ENCODE measurements at places on chromosomes 5 and 9.
A peak's percentile ranks its signal among the peaks of the same experiment; 100 is the strongest.

- DNase-seq, result no peak
Observed at GRCh38 chr9:5388026-5388819, 48.5 kb upstream of the RLN1 start.

- no peak for DNase-seq
Observed at GRCh38 chr9:123447934-123448646, 92.1 kb downstream of the CRB2 start.

GRCh38 chr5:39355324-39355723, 9.0 kb downstream of the C9 start:
- no peak for DNase-seq

DNA sequence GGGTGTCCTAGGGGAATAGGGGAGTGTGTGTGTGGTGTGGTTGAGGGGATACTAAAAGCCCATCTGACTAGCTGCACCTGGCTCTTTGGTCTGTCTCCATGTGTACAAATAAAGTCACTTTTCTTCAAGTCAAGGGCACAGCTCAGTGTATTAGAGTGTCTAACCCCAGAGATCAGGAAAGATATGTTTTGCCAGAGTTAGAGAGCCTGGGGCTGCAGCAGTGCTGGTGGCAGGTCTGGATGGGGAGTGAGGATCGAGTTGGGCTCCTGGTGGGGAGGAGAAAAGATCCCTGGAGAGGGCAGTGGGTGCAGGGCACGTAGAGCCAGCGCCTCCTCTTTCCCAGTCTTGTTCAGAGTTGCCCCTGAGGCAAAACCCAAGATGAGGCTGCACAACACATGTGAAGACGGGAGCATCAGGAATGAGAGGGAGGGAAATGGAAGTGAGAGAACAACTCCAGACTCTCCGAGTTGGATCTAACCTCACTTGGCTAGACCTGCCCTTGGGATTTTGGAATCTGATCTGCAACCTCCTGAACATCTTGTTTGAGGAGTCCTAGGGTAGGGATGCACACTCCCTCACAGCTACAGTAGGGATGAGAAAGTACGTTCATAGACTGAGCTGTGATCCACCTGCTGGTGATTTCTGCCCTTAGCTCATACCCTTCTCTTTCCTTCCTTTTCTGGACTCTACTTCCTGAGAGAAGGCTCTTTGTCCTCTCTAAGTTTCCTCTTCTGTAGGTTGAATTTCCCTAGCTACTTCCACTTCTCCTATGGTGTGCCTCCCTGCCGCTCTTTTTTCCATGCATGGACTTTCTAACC, 309.9 kb downstream of the ZSWIM6 start:
- DNase-seq, result no peak

DNA sequence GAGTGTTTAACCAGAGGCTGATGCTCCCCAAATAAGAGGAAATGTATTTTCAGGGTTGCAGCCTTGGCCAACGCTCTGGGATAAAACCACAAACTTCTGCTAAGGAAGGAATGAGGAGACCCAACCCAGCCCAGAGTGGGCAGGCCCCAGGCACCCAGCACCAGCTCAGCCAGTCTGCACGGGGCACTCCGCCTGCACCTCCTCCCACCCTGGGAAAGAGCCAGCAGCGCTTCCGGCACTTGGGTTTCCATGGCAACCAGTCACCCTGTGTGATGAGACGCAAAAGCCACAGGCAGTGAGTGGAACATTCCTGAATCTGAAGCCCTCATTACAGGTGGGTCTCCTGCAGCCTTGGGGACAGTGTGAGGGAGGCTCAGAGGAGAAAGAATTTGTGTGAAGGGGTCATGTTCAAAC, 85.2 kb upstream of the ZBTB43 start:
- DNase-seq, result peak; percentile 70

DNA sequence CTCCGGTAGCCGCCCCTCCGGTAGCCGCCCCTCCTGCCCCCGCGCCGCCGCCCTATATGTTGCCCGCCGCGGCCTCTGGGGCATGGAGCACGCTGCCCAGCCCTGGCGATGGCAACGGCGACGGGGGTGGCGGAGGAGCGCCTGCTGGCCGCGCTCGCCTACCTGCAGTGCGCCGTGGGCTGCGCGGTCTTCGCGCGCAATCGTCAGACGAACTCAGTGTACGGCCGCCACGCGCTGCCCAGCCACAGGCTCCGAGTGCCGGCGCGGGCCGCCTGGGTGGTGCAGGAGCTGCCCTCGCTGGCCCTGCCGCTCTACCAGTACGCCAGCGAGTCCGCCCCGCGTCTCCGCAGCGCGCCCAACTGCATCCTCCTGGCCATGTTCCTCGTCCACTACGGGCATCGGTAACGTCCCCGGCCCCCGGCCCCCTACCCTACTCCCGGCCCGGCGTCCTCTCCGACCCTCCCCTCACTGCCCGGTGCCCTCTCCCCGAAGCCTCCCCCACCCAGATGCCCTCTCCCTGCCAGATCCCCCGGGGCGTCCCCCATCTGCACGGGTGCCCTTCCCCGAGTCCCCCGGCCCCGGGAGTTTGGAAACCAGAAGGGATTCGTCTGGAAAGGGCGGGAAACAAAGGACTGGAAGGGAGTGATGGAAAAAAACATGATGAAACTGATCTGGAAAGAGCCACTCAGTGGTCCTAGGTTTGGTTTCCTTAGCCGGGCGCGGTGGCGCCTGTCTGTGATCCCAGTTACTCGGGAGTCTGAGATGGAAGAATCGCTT, 417 bp downstream of the SRD5A1 start:
- DNase-seq, result no peak

DNA sequence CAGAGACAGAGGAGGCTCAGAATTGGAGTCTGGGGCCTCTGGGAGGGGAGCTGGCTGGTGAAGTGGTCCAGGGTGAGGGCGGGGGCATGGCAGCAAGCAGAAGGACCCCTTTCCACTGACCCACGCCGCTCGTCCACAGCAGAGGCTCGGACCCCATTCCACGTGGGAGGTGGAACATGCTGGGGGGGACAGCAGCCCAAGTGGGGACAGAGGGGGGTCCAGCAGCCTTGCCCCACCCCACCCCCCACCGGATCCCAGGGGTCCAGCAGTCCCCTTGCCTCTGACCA, 25.4 kb upstream of the NKD2 start:
- DNase-seq, result no peak

DNA sequence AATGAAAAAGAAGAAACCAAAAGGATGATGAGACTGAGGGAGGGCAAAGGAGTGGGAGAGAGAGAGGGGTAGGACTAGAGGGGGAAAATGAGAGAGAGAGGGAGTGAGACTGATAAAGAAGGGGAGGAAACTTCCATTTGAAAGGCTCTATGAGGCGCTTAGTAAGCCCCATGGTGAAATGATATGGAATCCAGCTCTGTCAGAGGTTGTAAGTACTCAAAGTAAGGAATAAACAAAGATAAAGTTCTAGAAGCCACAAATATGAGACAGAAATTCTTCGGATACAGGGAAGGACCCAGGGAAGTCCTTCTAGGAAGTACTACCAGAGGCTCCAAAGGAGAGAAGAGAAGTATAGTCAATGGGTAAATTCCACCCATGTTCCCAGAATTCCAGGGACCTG, 21.7 kb upstream of the VLDLR start:
- no peak for DNase-seq

- DNase-seq, result no peak
Observed at GRCh38 chr9:76905791-76906646, at the start of gene PRUNE2. TSS of gene PRUNE2 (minus strand) at chr9:76906114. CDS start at chr9:76905963, 151 bp downstream.
